SK-N-DZ (cell line): ENCODE measurements at places on chromosomes 7 and 10.

- DNase-seq = no peak
These were observed 80.8 kb upstream of the NPVF start for GRCh38 chr7:25308906-25309705.

- DNase-seq = no peak
These were observed 187.4 kb downstream of the CUX1 start for GRCh38 chr7:102004848-102005247.

- no peak for DNase-seq
These were observed 60.4 kb downstream of the PTN start for GRCh38 chr7:137283153-137283552.

DNA sequence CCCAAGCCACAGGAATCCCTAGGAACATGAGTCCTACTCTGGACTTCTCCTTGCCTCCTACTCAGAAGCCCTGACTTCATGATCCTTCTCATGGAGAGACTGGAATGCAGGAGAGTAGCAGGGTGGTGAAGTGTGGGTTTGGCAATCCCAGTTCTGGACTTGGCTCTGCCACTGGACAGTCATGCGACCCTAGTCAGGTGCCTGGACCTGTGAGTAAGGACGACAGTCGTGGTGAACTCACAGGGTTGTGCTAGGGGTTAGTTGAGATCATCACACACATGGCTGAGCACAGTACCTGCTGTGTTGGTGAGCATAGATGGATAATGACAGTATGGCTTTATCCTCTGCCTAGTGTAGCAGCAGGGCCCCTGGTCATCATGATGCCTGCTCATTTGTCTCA lies 117.9 kb downstream of the LRRC18 start:
- no peak for DNase-seq

- DNase-seq = no peak
These were observed 204.7 kb downstream of the DNAJB6 start for GRCh38 chr7:157541295-157542067.

GRCh38 chr7:770336-770735 lies 43.3 kb upstream of the PRKAR1B start:
- DNase-seq = no peak

GRCh38 chr7:28052933-28053332 lies 127.7 kb downstream of the JAZF1 start:
- no peak for DNase-seq

DNA sequence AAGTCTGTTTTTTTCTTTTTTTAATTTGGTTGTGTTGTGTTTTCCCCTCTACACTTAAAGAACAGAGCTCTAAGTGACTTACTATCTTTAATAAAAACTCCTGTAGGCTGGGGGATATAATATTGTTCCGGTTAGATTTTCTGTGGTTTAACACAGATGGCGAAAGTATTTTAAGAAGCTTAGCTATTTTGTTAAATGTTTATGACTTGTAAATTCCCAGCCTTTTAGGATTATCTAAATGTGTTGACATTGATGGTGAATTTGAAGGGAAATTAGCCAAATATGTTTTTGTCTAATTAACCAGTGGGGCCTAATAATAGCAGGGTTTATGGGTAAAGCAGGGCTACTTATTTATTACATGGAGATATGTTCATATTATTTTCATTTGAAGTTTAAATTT lies 538.5 kb downstream of the INHBA start:
- no peak for DNase-seq

DNA sequence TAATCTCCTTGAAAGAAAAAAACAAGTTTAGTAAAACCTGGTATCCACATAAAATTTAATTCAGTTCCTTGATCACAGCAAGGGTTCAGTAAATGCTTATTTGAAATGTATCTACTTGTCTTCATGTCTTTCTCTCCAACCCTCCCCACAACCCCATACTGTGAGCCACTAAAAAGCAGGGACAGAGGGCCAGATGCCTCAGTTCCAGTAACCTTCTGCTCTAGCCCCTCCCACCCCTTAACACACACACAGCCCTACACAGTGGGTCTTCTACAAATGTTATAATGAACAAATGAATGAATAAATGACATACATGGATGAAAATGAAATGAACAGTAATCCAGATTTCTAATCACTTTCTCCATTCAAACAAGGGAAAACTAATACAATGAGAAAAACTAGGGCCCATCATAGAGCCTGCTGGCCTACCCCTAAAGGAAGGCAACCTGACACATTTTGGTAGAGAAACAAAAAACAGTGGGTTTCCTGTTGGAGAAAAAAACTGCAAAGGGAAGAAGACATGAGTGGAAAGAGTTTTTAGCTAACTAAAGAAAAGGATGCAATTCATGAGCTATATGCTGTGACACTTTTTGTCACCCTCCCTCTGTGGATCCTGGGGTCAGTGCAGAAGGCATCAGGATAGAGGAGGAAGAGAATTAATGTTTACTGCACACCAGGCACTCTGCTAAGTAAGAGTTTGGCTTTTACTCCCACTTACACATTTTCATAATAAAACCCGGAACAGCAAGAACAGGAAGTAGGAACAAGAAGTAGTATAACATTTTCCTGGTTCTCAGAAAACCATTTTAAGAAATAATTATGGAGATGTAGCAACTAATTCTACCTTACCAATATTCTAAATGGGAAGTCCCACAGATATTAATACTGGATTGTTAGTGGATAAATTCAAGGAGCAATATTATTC lies 38.1 kb downstream of the ELMO1 start:
- no peak for DNase-seq
